Psoas muscle (tissue), 8 donors: ENCODE measurements at places on chromosomes 3 and 15. TPM values are rescaled to one million over a fixed set of nuclear protein-coding genes. Genes with fewer than 3 reads are reported as not detected.

UBAP1L gene
- 2.5 TPM for total RNA-seq

PLD1 gene
- total RNA-seq = 3.0 TPM

ZNF860 gene
- not detected for total RNA-seq

ADCY5 gene
- 1.6 TPM for total RNA-seq

VEPH1 gene
- total RNA-seq = not detected

PRSS50 gene
- not detected for total RNA-seq

RTP1 gene
- not detected for total RNA-seq

USP19 gene
- total RNA-seq = 79.5 TPM

DPPA2 gene
- not detected for total RNA-seq

GPR149 gene
- not detected for total RNA-seq

MEGF11 gene
- total RNA-seq = not detected

CHRNA5 gene
- 4.4 TPM for total RNA-seq

EPM2AIP1 gene
- total RNA-seq = 22.9 TPM

EPHB3 gene
- total RNA-seq = 1.6 TPM

MASP1 gene
- 0.66 TPM for total RNA-seq

CFAP44 gene
- 1.4 TPM for total RNA-seq

PIF1 gene
- 0.24 TPM for total RNA-seq

C2CD4B gene
- total RNA-seq = 3.2 TPM

ADAMTSL3 gene
- total RNA-seq = 12.8 TPM

GPX1 gene
- 125 TPM for total RNA-seq

PLA2G4D gene
- not detected for total RNA-seq

NR2E3 gene
- total RNA-seq = not detected

AGTR1 gene
- 7.4 TPM for total RNA-seq

ZNF280D gene
- total RNA-seq = 20.8 TPM

REC114 gene
- total RNA-seq = not detected

FETUB gene
- not detected for total RNA-seq

NCBP2 gene
- 51.2 TPM for total RNA-seq

TMOD3 gene
- total RNA-seq = 6.4 TPM

VPS8 gene
- total RNA-seq = 52.6 TPM

LRIG1 gene
- total RNA-seq = 54.9 TPM

ACSBG1 gene
- total RNA-seq = not detected

ZNF609 gene
- total RNA-seq = 10.2 TPM

SPINK8 gene
- not detected for total RNA-seq

XIRP1 gene
- total RNA-seq = 601 TPM

STAC gene
- 0.69 TPM for total RNA-seq

RPSA gene
- 285 TPM for total RNA-seq

OPA1 gene
- total RNA-seq = 85.7 TPM

LOXL1 gene
- total RNA-seq = 6.3 TPM

ADAMTS9 gene
- total RNA-seq = 16.1 TPM

PP2D1 gene
- not detected for total RNA-seq

HTR3E gene
- total RNA-seq = not detected

NANOGP8 gene
- total RNA-seq = not detected
